ENCODE measurements at places on chromosomes 3 and 15.

DNA sequence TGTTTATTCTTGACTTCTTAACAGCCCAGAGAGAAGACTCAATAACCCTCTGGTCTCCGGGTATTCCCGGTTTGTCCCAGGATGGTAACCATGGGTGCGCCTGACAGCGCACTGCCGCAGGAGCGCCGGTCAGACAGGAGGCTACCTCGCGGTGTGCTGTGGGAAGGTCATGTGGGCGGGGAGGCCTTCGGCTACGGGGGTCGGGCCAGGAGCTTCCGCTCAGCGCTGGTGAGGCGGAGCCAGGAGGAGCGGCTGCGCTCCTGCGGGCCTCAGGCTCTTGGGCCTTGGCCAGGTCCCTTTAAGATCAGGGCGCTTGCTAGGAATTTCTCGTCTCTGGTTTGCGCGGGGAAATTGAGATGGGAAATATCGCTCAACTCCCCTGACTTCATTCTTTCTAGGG is 182.3 kb upstream of the NDN start:
- no peak for DNase-seq

DNA sequence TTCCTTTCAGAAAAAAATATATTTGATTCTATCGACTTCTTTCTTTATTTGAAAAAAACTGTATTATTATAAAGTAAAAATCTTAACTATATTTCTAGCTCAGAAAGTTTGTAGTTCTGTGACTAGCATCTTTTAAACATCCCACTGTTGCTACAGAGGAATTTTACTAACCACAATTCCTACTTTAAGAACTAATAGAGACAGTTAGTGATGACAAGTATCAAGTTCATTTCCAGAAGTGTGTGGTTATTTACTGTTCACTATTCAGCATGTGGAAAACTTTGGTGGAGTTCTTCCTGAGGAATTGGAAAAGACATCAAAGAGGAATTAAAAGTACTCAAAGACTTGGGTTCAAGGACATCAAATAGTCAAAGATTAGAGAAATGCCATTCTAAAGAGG is 524.1 kb upstream of the CBLB start:
- no peak for DNase-seq

DNA sequence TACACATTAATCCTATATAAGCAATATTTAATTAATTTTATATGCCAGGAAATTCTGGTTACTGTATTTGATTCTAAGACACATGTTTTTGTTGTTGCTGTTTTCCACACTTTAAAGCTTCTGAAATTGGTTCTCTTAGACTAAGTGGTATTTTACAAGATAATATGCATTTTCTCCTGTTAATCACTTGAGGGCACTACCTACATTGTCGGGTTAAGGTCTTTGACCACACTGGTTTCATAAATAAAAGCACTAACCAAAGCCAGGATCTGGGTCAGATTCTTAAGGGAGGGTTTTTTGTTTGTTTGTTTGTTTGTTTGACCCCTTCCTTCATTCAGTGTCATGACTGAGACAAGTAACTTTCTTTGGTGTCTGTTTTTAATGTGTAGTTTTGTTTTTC is 590.2 kb downstream of the RBMS3 start:
- no peak for DNase-seq

GRCh38 chr15:48916721-48917120 is 38.8 kb downstream of the EID1 start:
- DNase-seq: no peak

GRCh38 chr3:177071496-177072156 is 125.7 kb downstream of the TBL1XR1 start:
- DNase-seq: no peak

DNA sequence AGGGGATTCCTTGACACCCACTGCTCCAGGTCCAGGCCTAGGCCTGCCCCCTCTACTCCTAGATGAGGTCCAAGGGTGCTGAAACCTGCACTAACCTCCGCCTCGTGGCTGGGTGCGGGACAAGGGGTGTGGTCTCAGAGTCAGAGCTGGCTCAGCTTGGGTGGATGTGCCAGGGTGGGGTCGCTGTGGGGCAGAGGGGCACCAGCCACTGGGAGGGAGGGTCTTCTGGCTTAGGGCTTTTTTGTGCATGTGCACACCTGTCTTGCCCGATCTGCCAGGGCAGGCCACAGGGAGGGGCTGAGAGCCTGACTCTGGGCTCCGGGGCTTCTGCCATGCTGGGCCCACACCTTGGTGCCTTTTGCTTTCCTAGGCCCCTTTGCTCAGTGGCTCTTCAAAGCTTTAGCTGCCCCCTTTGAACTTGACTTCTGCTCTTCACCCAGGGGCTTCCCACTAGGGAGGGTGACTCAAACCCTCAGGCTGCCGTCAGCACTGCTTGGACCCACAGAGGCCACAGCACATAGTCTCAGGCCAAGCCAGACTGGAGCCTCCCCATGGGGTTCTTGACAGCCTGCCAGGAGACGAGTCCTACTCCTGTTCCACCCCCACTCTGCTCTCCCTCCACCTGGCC is 73.0 kb downstream of the KLF13 start:
- no peak for DNase-seq
